ENCODE measurements at places on chromosomes 11 and 22.

DNA sequence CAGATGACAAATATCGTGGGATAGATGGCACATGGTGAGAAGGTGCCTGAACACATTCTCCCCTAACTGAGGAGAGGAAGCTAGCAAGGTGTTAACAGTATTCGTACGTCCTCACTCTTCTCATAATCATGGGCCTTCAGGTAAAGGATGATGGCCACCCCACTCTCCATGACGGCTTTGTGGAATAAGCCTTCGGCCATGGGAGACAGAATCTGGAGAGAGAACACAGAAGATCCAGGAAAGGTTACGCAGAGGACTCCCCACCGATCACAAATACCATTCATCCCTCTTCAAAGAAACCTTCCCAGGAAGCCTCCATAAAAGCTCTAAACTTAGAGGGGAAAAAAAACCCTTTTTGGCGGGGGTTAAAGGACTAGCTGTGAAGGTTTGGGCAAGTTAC is 189.9 kb downstream of the BCR start:
- DNase-seq = no peak

GRCh38 chr11:2898366-2899079 is 12.9 kb upstream of the CDKN1C start:
- DNase-seq = no peak

GRCh38 chr11:17314232-17314547 is 37.4 kb upstream of the NCR3LG1 start:
- DNase-seq = no peak

GRCh38 chr22:38298312-38299005 is 18.8 kb downstream of the CSNK1E start:
- no peak for DNase-seq

GRCh38 chr11:115234794-115235193 is 269.4 kb downstream of the CADM1 start:
- DNase-seq = no peak

- DNase-seq = no peak
Measured at GRCh38 chr11:7353100-7353499, 101.4 kb downstream of the SYT9 start.

- no peak for DNase-seq
Measured at GRCh38 chr11:103077554-103077953, 14.4 kb downstream of the DCUN1D5 start.

DNA sequence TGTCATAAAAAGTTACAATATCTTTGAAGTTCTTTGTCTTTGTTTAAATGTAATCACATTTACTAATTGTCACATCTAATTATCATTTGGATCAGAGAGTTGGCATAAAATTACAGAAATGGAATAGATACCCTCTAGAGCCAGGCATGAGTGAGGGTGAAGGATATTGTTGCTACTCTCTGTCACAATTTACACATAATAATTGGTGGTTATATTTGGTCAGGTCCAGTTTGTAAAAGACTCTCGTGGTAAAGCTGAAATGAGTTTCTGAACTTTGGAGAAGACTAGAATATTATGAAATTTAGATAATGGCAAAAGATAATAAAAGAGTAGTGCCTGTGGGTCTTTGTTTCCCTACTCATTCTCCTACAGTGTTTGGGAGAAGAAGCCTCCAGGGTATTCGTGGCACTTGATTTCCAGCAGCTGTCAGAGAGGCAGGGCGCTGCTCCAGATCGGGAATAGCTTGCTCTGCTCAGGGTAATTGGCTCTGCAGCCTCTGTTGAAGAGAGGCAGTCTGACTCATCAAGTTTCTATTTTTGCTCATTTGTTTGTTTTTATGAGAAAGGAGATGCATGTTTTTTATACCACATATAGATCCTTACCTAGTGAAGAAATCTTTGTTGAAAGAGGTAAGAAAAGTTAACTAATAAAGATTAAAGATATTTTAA is 349.9 kb downstream of the CNTN5 start:
- no peak for DNase-seq

- DNase-seq = no peak
Measured at GRCh38 chr11:69055598-69056516, 7.1 kb downstream of the TPCN2 start.

DNA sequence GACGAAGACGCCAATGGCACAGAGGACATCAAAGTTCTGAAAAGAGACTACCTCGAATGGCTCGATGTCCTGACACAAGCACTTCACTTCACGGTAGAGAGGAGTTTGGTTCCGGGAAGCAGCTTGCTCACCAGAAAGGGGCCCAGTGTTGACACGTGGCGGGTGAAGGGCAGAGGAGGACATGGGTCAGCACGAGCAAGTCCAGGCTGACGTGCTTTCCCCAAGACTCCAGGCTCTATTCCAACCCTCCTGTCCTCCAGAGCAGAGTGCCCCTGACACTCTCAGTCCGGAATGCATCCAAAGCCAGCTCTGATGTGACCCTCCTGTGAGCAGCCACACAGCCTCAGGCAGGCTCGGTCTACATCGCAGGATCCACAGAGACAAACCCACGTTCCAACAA is 77.5 kb upstream of the BID start:
- no peak for DNase-seq

- DNase-seq = no peak
Measured at GRCh38 chr11:48008951-48009270, 28.6 kb downstream of the PTPRJ start.

- DNase-seq = no peak
Measured at GRCh38 chr11:95912902-95913560, 10.9 kb downstream of the MTMR2 start.

GRCh38 chr22:17586831-17587440 is 23.6 kb downstream of the SLC25A18 start:
- no peak for DNase-seq

GRCh38 chr11:127866109-127866508 is 721.2 kb downstream of the ETS1 start:
- DNase-seq = no peak

DNA sequence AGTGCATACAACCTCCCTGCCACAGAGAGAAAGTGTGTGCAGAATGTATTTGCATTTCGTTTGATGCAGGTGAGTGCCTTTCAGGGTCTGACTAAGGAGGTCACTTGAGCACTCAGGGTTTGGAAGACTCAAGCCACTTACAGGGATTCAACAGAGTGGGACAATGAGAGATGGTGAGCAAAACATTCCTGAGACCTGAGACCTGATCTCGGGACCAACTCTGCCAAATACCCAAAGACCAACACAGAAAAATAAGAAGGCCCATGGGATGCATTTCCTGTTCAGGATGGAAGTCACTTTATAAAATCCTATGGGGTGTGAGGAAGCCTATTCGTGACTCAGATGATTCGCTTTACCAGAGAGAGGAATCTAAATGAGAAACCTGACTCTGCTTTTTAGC is 65.2 kb upstream of the LARGE1 start:
- no peak for DNase-seq

DNA sequence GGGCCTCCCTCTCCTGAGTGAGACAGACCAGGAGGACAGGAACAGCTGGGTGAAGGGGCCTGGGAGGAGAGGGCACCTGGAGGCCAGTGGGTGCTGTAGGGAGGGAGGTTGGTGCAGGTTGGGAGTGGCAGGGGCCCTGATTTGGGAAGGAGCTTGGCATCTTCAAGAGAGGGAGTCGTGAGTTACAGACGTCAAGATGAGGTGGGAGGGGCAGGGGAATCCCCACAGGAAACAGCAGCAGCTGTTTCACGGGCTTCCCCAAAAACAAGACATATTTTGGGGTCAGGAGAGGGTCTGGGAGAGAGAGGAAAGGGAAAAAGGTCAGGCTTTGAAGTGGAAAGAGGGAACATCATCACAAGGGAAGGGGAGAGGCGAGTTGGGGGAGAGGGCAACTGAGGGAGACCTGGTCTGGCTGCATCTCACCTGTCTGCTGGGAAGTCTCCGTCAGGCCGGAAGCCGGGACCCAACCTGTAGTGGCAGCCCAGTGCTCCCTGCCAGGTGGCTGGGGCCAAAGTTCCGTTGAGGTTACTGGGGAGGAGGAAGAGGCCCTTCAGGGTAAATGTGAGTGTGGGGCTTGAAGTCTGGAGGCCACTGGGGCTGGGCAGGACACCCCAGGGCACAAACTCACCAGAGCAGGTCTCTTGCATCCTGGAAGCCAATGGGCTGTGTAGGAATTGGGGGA is 4.4 kb downstream of the NAALADL1 start:
- DNase-seq = no peak

DNA sequence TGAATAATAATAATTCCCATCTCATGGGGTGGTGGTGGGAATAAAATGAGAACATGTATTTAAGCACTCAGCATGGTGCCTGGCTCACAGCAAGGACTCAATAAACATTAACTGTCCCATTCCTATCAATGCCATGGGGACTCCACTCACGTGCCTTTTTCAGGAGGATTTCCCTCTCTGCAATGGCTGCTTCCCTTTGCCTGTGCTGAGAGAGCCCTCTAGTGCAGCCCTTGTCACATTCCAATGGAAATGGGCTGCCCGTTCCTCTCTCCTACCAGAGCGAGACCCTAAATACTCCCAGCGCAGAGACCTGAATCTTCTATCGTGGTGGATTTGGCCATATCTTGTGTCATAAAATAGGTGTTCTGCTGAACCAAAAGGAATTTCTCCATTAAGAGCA is 621.5 kb upstream of the B3GAT1 start:
- DNase-seq = no peak

DNA sequence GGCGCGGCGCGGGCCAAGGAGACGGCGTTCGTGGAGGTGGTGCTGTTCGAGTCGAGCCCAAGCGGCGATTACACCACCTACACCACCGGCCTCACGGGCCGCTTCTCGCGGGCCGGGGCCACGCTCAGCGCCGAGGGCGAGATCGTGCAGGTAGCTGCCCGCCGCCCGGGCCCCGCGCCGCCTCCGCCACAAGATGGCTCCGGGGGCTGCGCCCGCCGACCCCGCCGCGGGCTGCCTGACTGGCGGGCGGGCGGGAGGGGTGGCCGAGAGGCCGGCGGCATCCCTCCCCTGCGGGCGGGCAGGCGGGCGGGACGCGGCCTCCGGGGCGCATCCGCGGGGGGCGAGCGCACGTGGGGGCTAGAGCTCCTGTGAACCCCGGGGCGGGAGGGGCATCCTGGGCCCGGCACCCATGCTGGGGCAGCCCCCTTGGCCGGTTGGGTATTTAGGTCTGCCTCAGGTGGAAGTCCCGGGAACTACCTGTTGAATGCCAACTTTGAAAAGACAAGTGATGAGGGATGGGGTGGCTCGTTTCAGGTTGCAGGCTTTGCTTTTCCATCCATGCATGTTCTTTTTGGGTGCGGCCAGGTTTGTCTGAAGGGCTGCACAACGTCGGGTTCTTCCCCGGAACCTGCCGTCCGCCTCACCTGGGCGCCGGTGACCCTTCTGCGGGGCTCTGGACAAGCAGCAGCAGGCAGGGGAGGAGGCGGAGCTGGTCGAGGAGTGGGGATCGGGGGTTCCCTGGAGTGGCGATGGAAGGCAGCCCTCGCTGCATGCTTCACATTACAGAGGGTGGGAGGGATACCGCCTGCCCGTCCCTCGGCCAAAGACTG is 760 bp downstream of the ZNRF3 start:
- DNase-seq = peak; percentile 68

DNA sequence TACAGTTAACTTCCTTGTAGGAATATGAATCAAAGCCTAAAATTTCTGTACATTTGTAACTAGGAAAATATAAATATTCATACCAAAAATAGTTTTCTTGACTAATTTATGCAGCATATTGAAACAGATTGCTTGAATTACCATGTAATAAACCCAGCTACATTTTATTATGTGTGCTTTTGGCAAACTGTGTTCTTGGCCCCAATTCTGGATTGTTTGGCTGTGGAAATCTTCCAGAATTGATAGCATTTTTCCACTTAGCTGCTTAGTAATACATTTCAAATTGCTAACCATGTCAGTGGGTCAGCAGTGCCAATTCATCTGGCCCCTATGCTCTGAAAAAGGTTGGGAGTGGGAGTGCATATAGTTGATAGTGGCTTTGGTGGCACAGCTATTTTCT is 32.3 kb downstream of the PDHX start:
- no peak for DNase-seq

DNA sequence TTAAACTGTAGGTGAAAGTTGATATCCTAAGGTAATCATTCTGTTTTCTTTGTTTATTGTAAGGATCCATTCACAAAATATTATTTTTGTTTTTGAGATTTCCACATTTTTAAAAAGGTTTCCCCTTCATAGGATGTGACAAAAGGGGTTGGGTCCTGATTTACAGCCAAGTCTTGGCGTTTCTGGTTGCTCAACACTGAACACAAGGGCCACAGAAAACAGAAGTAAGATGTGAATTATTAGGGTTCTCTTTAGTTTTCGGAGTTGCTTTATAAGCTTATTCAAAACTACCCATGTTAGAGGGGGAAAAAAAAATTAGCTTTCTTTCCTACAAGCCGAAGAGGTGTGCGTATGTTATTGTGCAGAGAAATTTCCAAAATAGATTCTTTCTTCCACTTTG is 30.0 kb upstream of the FLI1 start:
- DNase-seq = no peak

DNA sequence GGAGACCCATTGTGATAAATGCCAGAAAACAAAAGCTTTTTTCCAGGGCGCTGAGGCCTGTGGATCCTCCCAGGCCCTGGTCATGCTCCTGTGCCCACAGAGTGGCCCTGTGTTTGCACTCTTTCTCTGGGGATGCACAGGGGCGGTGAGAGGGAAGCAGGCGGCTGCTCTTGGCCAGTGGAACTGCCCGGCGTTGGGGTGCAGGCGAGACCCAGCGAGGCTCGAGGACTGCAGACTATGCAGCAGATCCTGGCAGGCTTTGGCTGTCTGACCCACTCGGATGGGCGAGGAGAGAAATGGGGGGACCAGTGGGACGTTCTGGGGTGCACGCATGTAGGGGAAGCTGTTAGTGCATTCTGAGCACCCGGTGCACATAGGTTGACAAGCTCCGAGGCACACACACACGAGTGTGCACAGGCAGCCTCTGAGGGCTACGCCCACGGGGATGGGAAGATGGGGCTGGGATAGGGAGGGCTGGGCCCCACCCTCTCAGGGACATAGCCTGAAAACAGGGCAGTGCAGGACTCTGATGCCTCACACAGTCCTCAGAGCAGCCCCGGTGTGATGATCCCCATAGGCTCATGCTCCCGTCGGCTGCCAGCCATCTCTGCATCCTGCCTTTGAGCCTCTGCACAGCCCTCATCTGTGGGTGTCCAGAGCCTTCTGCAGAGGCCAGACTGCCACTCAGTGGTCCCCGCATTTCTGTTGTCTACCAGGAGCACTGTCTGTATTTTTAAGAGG is 1233.5 kb downstream of the BRD1 start:
- no peak for DNase-seq

DNA sequence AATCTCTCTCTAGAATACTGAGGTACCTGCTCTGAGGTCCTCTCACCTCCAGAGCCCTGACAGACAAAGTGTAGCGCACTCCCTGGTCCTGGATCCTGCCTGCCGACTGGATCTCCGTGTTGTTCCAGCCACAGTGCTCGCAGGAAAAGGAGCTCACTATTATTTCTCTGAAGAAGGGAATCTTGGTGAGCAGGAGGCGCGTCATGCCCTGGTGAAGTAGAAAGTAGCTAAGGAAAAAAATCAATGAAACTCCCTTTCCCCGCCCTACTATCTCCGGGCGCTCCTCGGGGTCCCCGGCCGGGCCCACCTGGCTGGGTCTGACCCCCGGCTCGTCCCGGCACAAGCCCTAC is 412 bp downstream of the ZPR1 start:
- peak; percentile 37 for DNase-seq

DNA sequence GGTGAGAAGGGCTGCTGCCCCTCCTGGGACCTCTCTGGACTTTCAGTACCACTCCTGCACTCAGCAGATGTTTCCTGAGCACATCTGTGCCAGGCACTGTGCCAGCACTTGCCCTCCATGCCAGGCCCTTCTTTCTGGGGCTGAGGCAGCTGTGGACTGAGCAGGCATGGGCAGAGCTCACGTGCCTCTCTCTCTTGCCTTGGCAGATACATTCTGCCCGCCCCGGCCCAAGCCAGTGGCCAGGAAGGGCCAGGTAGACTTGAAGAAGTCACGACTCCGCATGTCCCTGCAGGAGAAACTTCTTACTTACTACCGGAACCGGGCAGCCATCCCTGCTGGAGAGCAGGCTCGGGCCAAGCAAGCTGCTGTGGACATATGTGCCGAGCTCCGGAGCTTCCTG is 8.3 kb upstream of the ATF4 start:
- DNase-seq = no peak
